GM12865 (cell line): ENCODE measurements at places on chromosomes 13 and 19.

DNA sequence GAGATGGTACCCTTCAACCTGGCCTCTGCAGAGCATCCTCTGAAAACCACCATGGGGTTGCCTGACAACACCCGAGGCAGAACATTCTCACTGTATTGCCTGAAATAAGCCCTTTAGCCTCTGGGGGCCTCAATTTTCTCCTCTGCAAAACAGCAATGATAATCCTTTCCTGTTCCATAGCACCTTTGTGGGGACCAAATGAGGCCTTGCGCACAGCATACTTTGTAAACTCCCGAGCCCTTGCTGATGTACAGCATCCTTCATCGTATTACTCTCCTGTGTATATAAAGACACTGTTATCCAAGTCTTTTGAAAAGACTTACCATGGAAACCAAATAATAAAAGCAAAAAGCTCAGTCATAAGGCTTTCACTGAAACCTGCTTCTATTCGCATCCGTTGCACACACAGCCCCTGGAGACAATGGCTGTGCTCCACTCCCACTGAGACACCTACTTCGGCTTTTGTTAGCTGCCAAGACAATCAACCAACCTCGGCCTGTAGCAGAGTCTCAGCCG is 276.0 kb downstream of the FOXO1 start:
- no peak for DNase-seq

DNA sequence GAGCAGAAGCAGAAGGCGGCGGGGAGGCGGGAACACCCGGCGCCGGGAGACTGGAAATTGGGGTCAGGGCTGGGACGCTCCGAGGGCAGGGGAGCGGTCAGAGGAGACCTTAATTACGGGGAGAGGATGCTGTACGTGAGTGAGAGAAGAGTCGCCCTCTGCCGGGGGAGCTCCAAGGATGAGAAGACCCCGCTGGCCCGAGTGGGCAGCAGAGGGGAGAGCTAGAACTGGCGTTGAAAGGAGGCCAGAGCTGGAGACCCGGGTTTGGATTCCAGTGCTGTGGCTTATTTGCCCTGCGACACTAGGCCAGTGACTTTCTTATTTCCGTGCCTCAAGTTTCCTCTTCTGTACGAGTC is 536 bp downstream of the FAM32A start:
- DNase-seq, result peak; percentile 52

- DNase-seq, result peak; percentile 21
These were observed 420.4 kb upstream of the GPC6 start for GRCh38 chr13:92806215-92806614.

DNA sequence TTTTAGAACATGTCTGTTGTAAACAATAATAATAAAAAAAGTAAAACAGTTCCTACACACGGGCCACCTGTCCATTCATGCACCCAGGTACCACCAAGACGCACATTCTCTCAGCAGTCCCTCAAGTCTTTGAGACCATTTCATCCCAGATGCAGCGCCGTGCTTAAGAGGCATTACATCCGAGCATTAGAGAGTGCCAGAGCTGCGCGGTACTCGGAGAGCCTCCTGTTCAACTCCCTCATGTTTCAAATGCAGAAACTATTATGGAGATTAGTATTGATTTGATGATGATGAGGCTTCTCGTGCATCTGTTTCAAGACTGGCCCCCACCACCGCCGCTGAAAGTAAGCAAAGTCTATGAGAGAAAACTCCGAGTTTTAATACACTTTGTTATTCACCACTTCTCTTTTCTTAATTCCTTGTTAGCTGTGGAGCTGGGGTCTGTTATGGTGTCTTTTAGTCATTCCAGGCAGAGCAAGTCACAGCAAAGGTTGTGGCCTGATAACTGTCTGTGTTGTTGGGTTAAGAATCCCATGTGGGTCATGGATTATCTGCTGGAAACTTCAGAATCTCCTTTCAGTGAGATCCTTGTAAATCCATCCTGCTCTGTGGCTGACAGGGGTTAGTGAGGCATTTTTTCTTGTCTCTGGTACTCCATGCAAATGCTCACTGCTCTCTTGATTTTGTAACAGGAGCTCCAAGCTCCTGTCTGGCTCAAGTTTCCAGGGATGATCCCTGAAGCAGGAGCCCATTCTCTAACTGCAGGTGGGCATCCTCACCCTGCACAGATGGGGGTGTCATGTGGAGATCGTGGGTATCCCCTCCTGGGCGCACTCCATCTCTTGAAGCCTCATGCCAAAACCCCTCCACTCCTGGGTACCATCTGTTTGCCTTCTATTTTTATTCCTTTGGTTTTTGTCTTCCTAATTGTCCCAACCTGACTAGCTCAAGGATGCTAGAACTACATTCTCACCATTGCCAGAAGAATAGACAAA is 74.9 kb upstream of the MTIF3 start:
- no peak for DNase-seq

DNA sequence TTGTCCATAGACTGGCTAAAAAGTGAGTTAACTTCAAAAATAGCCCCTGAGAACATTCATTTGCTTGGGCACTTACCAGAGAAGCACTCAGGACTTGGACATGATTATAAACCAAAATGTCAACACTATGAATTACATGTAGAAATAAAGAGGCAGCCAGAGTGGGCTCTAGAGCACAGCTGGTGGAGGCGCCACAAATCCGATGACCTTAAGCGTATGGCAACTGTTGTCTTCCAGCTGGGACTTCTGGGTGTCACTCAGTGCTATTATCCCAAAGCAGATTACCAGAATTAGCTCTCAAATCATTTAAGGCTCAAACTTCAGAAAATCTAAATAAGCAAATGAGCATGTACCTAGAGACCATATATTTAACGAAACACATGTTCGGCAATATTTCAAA is 1255.5 kb upstream of the SLC10A2 start:
- DNase-seq, result no peak

GRCh38 chr13:109725995-109726637 is 60.3 kb downstream of the IRS2 start:
- no peak for DNase-seq

- DNase-seq, result no peak
These were observed 771.0 kb downstream of the PCDH9 start for GRCh38 chr13:66459143-66459542.

DNA sequence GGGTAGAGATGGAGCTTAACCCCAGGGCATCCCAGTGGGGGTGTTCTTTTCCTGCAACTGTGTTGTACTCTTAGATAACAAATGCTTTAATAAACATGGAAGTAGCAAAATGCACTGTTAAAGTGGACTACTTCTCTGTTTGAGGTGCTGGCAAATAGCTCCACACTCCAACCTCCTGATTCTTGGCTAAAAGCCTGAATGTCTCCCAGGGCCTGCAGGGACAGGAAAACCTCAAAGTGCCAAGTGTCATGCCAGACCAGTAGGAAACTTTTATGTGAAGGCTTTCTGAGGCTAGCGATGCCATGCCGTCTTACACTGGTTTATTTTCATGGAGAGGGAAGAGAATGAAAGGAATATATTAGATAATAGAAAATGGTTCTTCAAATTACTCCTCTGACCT is 6.8 kb downstream of the FREM2 start:
- no peak for DNase-seq
